ENCODE measurements at places on chromosomes 6 and 20.
A peak's percentile ranks its signal among the peaks of the same experiment; 100 is the strongest.

DNA sequence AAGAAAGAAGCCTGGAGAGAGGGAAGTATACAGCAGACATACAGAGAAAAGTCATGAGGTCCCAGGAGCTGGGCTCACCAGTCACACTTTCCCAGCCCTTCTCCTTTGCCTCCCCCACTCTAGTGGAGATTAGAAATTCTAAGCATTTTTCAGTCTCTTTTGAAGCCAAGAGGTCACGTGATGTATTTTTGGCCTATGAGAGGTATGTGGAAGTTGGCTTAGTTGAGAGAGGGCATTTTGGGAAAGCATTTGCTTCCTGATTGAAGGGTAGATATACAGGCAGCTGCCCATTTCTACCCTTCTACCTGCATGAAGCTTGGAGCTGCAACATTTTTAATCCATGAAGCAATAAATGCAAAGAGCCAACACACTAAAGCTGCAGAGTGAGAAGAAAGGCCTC, 106.0 kb upstream of the TNFAIP3 start:
- DNase-seq, result no peak

DNA sequence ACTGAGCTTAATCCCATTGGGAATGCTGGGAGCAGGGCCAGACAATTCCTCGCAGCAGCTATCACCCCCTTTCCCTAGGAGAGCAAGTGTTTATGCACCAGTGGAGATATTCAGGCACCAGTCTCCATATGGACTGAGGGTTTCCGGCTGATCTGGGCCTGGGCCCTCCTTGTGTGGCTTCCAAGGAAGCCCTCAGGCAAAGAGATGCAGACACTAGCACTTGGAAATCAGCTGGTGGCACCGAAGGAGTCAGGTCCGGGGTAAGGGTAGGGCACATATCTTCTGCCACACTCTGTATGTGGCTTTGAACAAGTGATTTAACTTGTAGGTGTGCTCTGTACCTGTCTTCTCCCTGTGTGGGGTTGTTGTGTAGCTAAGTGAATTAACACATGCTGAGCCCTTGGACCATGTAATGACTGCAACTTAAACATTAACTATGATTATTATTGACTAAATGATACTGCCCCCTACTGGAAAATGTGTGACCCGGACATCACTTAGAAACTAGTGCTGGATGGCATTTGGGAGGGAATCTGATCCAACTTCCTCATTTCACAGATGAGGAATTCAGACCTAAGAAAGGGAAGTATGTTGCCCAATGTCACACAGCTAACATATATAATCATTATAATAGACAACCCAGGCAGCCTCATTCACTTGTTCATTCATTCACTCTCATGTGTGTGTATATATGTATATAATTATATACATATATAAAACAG, 19.3 kb upstream of the WFDC2 start:
- peak; percentile 36 for DNase-seq

GRCh38 chr6:69768664-69769063, 28.1 kb downstream of the LMBRD1 start:
- no peak for DNase-seq

DNA sequence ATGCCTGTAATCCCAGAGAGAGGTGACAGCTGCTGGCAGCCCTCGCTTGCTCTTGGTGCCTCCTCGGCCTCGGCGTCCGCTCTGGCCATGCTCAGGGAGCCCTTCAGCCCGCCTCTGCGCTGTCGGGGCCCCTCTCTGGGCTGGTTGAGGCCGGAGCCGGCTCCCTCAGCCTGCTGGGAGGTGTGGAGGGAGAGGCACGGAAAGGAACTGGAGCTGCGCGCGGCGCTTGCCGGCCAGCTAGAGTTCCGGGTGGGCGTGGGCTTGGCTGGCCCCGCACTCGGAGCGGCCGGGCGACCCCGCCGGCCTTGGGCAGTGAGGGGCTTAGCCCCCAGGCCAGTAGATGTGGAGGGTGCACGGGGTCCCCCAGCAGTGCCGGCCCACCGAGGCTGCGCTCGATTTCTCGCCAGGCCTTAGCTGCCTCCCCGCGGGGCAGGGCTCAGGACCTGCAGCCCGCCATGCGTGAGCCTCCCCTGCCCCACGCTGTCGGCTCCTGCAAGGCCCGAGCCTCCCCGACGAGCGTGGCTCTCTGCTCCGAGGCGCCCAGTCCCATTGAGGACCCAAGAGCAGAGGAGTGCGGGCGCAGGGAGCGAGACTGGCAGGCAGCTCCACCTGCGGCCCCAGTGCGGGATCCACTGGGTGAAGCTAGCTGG, 34.6 kb downstream of the C6orf52 start:
- DNase-seq, result no peak

DNA sequence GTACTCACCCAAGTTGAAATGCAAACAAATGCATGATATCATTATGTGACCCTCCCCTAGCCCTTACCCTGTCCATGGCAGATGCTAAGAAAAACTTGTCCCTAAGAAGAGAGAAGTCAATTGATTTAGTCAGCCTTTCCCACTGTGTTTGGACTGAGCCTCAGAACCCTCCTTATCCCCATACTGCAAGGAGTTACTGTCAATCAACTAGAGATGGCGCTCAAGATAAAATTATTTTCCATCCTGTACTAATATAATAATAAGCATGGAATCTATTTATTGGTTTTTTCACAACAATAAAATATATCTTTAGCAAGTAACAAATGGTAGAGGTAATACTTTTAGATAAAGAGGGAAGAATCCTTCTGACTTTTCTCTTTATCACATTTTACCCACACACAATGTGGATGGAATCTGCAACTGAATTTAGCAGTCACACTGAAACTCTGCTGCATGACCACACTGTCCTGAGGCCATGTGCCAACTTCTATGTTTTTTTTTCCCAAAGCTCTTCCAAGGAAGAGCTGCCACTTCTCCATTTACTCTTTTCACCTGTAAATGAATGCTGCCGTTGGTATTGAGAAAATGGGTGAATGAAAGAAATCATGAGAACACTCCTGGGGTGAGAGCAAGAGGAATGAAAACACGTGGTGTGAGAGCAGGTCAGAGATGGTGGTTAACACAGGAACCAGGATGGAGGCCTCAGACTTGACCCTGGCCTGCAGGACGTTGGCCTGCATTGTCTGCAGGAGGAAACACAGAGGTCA, 10.5 kb downstream of the NT5E start:
- DNase-seq, result no peak

DNA sequence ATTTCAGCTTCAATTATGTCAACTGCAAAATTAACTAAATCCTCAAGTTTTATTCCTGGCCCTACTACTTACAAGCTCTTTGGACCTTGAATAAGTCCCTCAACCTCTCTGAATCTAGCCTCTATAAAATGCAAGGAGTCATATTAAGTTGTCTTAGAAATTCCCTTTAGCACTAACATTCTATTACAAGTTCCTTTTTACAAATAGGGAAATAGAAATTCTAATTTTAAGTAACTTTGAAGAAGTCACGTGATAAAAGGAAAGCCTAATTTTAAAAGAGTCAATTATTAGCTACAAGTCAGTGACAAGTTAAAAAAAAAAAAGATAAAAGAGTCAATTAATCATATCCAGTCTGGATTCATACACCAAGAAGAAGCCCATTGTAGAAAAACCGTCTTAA, 24.6 kb upstream of the GTF3C6 start:
- no peak for DNase-seq

DNA sequence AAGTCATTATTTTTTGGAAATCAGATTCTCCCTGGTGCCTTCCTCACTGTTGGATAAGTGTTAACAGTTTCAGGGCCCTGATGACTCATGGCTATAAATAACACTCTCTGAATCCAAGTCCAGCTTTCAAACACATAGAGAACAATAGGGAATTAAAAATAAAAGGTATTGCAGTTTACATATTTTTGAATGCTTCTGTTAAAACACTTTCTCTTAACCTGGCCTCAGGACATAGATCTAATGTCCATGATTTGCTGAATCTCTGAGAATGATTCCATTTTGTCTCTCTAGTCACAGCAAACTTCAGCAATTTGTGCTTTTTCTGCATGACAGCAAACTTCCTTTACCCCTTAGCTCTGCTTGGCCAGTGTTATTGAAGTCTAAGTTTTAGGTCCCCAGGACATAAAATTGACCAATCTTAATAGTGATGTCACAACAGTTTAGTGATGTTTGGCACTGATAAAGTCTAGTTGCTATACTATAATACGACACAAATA, 1192.4 kb upstream of the CITED2 start:
- no peak for DNase-seq

- no peak for DNase-seq
These were observed 188.3 kb upstream of the KCNG1 start for GRCh38 chr20:51211191-51211590.

GRCh38 chr6:5759571-5759970, 247.2 kb downstream of the NRN1 start:
- no peak for DNase-seq

- no peak for DNase-seq
These were observed 182.3 kb downstream of the TRDN start for GRCh38 chr6:123454448-123454847.

GRCh38 chr20:55271371-55271770, 733.9 kb downstream of the CBLN4 start:
- DNase-seq, result no peak

DNA sequence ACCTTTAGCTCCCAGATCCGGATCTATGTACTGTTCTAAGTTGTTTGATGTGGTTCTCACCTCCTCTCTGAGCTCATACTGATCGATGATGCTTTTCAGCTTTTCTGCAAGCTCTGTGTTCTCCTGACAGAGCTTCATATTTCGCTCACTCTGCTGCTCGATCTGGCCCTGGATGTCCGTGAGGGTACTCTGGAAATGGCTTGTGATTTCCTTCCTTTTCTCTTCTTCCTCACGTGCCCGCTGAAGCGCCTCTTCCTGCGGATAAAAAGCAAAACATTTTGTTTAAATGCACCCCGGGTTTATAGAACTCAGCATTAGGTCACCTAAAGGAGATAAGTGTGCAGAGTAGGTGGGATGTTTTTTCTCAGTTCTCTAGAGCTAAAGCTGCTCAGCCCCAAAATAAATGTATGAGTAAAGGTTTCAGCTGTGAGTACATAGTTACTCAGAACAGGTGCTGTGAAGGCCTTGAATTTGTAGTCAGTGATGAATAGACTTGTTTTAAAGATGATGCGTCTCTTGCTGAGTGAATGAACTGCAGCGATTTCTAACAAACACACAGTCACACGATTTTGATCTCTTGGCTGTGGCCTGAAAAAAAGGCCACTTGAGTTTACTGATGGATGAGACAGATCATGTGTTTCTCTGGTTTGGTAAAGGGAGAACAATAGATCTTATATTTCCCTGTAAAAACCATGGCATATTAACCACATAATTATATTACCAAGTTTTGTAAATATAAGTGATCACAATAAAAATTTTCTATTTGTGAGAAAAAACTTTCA, 29.1 kb downstream of the TXLNB start:
- DNase-seq, result peak; percentile 55

GRCh38 chr6:10655508-10656055, 38.8 kb downstream of the C6orf52 start:
- peak; percentile 28 for DNase-seq

- DNase-seq, result no peak
These were observed 175.0 kb upstream of the SULF2 start for GRCh38 chr20:47960277-47960676.

DNA sequence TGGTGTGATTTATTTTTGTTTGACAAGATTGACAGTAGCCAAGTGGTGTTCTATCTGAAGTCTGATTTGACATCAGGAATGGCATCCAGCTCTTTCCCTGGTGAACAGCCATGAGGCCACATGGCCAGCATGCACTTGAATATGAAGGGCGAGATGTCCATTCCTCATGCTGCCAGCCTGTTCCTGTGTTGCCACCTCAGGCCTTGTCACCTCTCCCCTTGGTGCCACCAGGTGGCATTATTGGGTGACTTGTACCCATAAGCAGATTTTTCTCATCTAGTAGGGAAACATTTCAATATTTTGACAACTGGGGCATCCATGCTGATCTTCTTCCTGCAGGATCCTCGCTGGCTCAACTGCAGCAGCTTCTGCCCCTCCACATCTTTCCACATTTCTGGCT, 199.1 kb downstream of the ERMARD start:
- DNase-seq, result no peak

GRCh38 chr6:163773646-163774045, 359.1 kb downstream of the QKI start:
- no peak for DNase-seq

DNA sequence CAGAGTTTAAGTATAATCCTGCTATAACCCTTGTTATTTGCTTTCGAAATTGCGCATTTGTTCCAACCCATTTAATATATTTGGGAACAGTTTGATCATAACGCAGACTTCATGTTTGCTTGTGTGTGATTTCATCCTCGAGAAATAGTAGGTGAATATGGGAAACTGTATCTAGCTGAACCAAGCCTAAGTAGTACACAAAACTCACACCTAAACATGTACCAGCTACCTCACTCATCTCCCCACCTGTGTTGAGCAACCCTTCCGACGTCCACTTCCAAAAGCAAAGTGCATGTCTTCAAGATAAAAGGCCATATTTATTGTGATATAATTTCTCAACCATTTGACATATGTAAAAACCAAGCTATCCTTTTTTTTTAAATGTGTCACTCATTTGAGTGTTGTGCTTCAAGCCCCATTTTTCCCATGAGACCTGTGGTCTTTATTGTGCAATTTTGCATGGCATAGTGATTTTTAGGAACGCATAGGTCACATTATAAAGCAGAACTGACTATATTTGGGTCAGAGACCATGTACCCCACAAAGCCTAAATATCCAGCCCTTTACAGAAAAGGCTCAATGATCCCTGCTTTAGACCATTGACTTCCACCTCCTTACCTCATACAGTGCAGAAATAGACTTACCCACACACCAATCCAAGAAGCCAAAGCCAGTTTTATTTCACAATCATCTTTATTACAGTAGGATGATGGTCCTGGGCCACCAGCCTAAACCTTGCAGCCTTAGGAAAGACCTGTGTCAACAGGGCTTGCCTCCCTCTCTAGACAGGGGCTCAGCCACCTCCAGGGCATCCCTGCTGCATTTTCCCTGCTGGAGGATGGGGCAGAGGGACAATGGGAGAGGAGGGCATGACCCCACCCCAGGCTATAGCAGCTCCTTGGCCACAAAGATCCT, 7.1 kb downstream of the CCND3 start:
- no peak for DNase-seq

DNA sequence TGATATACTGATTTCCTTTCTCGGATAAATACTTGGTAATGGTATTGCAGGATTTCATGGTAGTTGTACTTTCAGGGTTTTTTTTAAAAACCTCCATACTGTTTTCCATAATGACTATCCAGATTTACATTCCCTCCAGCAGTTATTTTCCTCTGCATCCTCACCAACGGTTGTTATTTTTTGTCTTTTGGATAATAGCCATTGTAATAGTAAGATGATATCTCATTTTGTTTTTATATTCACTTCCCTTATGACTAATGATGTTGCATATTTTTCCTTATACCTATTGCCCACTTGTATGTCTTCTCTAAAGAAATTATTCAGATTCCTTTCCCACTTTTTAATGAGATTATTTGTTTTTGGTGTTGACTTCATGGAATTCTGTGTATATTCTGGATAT, 231.0 kb downstream of the MEI4 start:
- DNase-seq, result no peak

GRCh38 chr6:24867104-24867703, 68.5 kb upstream of the ARMH2 start:
- DNase-seq, result no peak

Measured in central memory CD4-positive, alpha-beta T cell (primary cell).